Urinary bladder (tissue), 4 donors: ENCODE measurements at places on chromosomes 12 and 14. TPM values are rescaled to one million over a fixed set of nuclear protein-coding genes. Genes with fewer than 3 reads are reported as not detected.

PMCH gene
- total RNA-seq, result not detected

CCDC88C gene
- 19.7 TPM for total RNA-seq

DPPA3 gene
- total RNA-seq, result not detected

PXN gene
- 32.4 TPM for total RNA-seq

KLRF1 gene
- 1.5 TPM for total RNA-seq

PIP4K2C gene
- total RNA-seq, result 9.5 TPM

KCNMB4 gene
- 9.7 TPM for total RNA-seq

PLCZ1 gene
- total RNA-seq, result not detected

CATSPERB gene
- 3.6 TPM for total RNA-seq

SLC24A4 gene
- total RNA-seq, result 0.85 TPM

SYCP3 gene
- 0.21 TPM for total RNA-seq
